ENCODE measurements at places on chromosomes 1 and 21. TPM values are rescaled to one million over a fixed set of nuclear protein-coding genes. Genes with fewer than 3 reads are reported as not detected.

The GREM2 gene
- 13.8 TPM for total RNA-seq

The ANKRD65 gene
- total RNA-seq, result 0.89 TPM

DNA sequence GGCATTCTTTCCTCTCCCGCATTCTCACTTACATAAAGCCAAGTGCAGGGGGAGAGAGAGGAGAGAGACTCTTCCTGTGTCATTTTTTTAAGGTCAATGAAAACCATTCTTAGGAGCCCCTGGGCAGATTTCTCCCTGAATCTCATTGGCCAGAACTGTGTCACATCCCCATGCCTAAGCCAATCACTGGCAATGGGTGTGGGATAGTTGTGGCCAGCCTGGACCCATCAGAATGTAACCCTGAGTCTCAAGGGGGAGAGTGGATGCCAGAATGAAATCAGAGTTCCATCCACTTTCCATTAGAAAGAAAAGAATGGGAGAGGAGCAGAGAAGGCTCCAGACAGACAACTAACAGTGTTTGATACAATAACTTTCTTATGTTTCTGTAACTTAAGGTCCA is 31.2 kb upstream of the COQ8A start:
- H3K27me3 ChIP-seq, result no peaks in the 10 kb centered on the region
- no peak overlapping the region for H3K4me3 ChIP-seq
- no peaks in the 10 kb centered on the region for H3K36me3 ChIP-seq
- H3K4me1 ChIP-seq, result no peaks in the 10 kb centered on the region
- no peak overlapping the region for H3K27ac ChIP-seq
- DNase-seq, result no peak

DNA sequence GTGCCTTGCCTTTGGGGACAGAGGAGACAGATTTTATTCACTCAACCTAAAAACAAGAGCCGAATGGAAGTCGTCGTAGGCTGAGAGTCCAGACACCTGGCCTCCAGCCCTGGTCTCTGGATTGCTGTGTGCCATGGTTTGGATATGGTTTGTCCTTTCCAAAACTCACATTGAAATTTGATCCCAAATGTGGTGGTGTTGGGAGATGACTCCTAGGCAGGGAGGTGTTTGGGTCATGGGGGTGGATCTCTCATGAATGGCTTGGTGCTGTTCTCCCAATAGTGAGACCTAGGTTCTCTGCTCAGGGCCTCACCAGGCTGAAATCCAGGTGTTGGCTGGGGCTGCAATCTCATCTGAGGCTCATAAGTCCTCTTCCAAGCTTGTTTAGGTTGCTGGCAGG is 75.5 kb downstream of the FOXD2 start:
- H3K4me3 ChIP-seq, result no peak overlapping the region
- H3K36me3 ChIP-seq, result no peaks in the 10 kb centered on the region
- H3K4me1 ChIP-seq, result no peaks in the 10 kb centered on the region
- H3K27me3 ChIP-seq, result no peaks in the 10 kb centered on the region
- no peak overlapping the region for H3K27ac ChIP-seq

- no peaks in the 10 kb centered on the region for H3K36me3 ChIP-seq
- no peaks in the 10 kb centered on the region for H3K27me3 ChIP-seq
- no peak for DNase-seq
- H3K4me3 ChIP-seq, result no peak overlapping the region
- no peaks in the 10 kb centered on the region for H3K4me1 ChIP-seq
These were observed 143.0 kb downstream of the CAMTA1 start for GRCh38 chr1:6928106-6928885.

DNA sequence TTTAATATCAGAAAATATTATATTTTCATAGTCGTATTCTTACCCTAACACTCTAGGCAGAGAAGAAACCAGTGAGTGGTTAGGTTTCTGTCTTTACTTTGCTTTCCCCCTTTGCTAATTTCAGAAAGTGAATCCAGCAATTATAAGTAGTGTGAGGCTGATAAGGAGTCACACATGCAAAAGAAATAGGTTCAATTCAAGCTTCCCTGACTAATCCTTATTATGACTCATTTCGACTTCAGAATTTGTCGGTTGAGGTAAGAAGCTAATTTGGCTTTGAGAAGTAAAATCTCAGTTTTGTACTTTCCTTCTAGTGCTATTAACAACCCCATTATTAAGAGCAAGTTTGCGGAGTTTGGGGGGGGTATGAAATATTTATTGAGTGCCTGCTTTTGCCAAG is 22.4 kb downstream of the ESRRG start:
- no peak for DNase-seq
- H3K27ac ChIP-seq, result no peak overlapping the region
- H3K4me3 ChIP-seq, result no peak overlapping the region
- H3K4me1 ChIP-seq, result no peaks in the 10 kb centered on the region
- no peaks in the 10 kb centered on the region for H3K27me3 ChIP-seq

DNA sequence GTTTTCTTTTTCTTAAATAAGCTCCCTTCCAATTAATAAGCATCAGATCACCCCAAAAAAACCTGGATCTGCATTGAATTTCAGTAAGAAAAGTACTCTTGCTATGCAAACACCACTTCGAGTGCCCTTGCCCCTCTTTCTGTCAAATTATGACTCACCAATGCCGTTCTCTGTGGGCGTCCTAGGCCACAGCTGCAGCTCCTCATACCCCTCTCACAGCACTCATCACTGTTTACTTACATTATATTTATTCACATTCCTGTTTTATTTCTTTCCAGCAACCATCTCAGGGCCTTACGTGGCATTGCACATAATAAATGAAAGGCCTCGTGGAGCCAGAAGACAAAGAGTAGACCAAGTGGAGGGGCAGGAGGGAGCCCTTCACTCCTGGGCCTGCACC is 99.1 kb upstream of the CTTNBP2NL start:
- H3K27me3 ChIP-seq, result no peaks in the 10 kb centered on the region
- H3K4me3 ChIP-seq, result no peak overlapping the region
- H3K27ac ChIP-seq, result no peak overlapping the region
- no peaks in the 10 kb centered on the region for H3K4me1 ChIP-seq
- no peak for DNase-seq
- no peaks in the 10 kb centered on the region for H3K36me3 ChIP-seq

The ETV3L gene
- total RNA-seq, result not detected

- DNase-seq, result no peak
- no peak overlapping the region for H3K27ac ChIP-seq
- no peaks in the 10 kb centered on the region for H3K27me3 ChIP-seq
- H3K4me1 ChIP-seq, result no peaks in the 10 kb centered on the region
- peaks cover 59% of the 10 kb centered on the region for H3K36me3 ChIP-seq
- H3K4me3 ChIP-seq, result no peak overlapping the region
These were observed 19.1 kb downstream of the IVNS1ABP start for GRCh38 chr1:185297982-185298381.

GRCh38 chr21:38455403-38455802 is 42.9 kb downstream of the ERG start:
- DNase-seq, result no peak
- no peak overlapping the region for H3K27ac ChIP-seq
- no peaks in the 10 kb centered on the region for H3K36me3 ChIP-seq
- no peaks in the 10 kb centered on the region for H3K27me3 ChIP-seq
- H3K4me1 ChIP-seq, result peaks cover 5% of the 10 kb centered on the region

DNA sequence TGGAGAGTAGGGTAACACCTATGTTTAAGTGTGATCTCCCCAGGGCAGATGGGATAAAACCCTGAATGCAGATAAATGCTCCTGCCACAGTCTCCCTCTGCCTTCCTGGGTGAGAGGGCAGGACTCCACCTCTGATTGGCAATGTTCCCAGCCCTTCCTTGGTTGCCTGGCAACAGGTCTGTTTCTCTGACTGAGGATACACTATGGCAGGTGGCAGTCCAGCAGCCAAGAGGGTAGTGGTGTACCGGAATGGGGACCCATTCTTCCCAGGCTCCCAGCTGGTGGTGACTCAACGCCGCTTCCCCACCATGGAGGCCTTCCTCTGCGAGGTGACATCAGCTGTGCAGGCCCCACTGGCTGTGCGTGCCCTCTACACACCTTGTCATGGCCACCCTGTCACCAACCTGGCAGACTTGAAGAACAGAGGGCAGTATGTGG is at the start of gene DCDC2B:
TSS of gene DCDC2B (plus strand) at position 199 of the 438 bp plus-strand sequence. CDS start at position 204, 5 bp downstream.
- DNase-seq, result no peak
- H3K4me1 ChIP-seq, result peaks cover 4% of the 10 kb centered on the region
- no peaks in the 10 kb centered on the region for H3K27me3 ChIP-seq
- H3K36me3 ChIP-seq, result no peaks in the 10 kb centered on the region
- no peak within 1 kb of the TSS for H3K27ac ChIP-seq

The HJV gene
- 60.0 TPM for total RNA-seq

The PALMD gene
- 17.2 TPM for total RNA-seq

The C1orf141 gene
- not detected for total RNA-seq

The KCNA3 gene
- total RNA-seq, result 0.49 TPM

DNA sequence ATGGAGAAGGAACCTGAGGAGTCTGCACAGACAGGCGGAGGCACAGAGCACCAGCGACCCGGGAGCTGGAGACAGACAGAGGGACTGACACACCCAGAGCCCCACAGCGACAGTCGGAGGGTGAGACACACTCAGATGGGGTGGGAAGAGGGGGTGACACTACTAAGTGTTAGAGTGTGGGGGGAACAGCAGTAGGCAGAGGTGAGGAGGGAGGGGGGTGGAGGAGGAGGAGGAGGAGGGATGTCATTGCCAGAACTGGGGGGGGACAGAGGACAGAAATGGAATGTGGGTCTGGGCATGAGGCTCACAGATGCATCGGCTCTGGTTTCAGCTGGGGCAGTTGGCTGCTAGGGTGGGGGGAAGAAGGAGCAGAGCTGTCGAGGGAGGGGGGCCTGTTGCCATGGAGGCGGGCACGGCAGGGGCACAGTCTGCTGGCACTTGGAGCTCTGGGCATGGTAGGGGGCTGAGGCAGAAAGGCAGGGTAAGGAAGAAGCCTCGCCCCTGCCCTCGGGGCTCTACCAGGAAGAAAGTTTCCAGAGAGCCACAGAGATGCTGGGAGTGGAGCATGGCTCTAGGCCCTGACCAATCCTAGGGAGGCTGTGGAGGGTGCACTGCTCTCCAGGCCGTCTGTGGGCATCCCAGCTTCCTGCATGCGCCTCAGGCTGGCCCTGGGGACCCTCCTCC is 37.3 kb downstream of the AHDC1 start:
- H3K27ac ChIP-seq, result no peak overlapping the region
- DNase-seq, result no peak
- no peaks in the 10 kb centered on the region for H3K36me3 ChIP-seq
- no peaks in the 10 kb centered on the region for H3K27me3 ChIP-seq
- H3K4me1 ChIP-seq, result peaks cover 11% of the 10 kb centered on the region

DNA sequence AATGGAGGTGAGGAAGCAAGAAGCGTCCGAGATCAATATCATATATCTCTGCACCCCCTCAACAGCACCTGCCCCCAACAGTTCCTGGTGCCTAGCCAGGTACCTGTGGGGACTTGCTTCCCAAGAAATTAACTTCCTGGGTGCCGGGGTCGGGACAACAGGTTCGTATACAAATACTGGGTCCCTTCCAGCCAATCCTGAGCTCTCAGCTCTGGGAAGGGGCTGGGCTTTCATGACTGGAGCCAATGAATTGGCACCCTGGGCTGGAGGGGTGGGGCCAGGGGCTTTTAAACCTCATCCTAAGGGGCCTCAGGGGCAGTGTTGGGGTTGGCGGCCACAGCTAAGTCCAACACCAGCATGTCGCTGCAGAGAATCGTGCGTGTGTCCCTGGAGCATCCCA is at the start of gene PADI3:
TSS of gene PADI3 (plus strand) at position 318 of the 400 bp plus-strand sequence. CDS start at position 358, 40 bp downstream.
- H3K27ac ChIP-seq, result no peak within 1 kb of the TSS
- DNase-seq, result no peak
- no peaks in the 10 kb centered on the region for H3K36me3 ChIP-seq
- no peak within 1 kb of the TSS for H3K4me3 ChIP-seq
- H3K4me1 ChIP-seq, result no peaks in the 10 kb centered on the region
- H3K27me3 ChIP-seq, result no peaks in the 10 kb centered on the region

The OR2T11 gene
- not detected for total RNA-seq

GRCh38 chr1:107228704-107229371 is 88.0 kb downstream of the NTNG1 start:
- no peak overlapping the region for H3K27ac ChIP-seq
- H3K27me3 ChIP-seq, result no peaks in the 10 kb centered on the region
- H3K36me3 ChIP-seq, result no peaks in the 10 kb centered on the region
- no peak for DNase-seq
- H3K4me3 ChIP-seq, result no peak overlapping the region
- no peaks in the 10 kb centered on the region for H3K4me1 ChIP-seq

The SMIM1 gene
- total RNA-seq, result 5.9 TPM

DNA sequence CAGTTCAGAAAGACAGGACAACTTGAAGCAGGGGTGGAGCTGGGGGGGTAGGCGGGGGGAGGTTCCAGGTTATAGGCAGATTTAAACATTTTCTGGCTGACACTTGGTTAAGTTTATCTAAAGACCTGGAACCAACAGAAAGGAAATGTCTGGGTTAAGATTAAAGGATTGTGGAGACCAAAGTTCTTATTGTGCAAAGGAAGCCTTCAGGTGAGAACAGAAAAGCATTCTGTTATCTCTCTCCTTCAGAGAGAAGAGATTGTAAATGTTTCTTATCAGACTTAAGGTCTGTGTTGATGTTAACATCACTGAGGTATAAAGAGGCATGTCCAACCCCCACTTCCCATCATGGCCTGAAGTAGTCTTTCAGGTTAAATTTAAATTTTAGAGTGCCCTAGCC is 3.7 kb upstream of the ACADM start:
- H3K27ac ChIP-seq, result no peak overlapping the region
- H3K4me1 ChIP-seq, result no peaks in the 10 kb centered on the region
- no peak for DNase-seq

The ANGPTL3 gene
- 411 TPM for total RNA-seq

The C1orf87 gene
- total RNA-seq, result not detected

DNA sequence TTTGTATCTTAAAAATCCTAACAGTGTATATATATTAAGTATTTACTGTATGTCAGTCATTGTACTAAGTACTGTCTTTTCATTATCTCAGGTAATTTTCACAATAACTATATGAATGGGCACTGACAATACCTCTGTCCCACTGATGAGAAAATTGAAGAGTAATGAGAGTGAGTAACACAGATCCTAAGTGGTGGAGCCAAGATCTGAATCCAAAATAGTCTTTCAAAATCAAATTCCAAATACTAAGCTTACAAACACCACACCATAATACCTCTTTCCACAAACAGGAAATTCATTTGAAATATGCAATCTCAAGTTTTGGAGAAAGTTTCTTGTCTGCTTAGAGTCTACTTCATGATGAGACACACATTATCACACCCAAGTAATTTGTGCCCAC is 105.9 kb upstream of the EDEM3 start:
- no peak overlapping the region for H3K4me3 ChIP-seq
- DNase-seq, result no peak
- no peaks in the 10 kb centered on the region for H3K36me3 ChIP-seq
- no peaks in the 10 kb centered on the region for H3K4me1 ChIP-seq
- no peaks in the 10 kb centered on the region for H3K27me3 ChIP-seq

DNA sequence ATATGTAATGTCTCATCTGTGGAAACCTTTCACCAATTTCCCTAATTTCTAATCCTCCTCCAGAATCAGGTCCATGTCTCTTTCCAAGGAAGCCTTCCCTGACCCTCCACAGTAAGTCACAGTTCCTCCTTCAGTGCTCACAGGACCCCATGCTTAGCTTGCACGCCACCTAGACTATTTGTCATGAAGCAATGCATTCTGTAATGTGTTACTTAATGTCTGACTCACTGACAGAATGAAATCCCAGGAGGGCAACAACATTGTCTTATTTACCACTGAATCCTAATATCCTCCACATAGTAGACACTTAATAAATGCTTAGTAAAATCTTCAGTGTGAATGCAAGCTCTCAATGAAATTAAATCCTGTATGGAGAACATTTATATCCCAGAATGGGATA is 245.9 kb upstream of the PLD5 start:
- H3K4me1 ChIP-seq, result no peaks in the 10 kb centered on the region
- no peaks in the 10 kb centered on the region for H3K36me3 ChIP-seq
- DNase-seq, result no peak
- H3K27ac ChIP-seq, result no peak overlapping the region
- H3K27me3 ChIP-seq, result no peaks in the 10 kb centered on the region
